ENCODE measurements at places on chromosomes 11 and 22. TPM values are rescaled to one million over a fixed set of nuclear protein-coding genes. Genes with fewer than 3 reads are reported as not detected.
A peak's percentile ranks its signal among the peaks of the same experiment; 100 is the strongest.

The OTOG gene
- total RNA-seq = 0.09 TPM

The ADM gene
- total RNA-seq = 4.7 TPM

The DMC1 gene
- 14.7 TPM for total RNA-seq

The IGF2 gene
- total RNA-seq = 38.2 TPM

The GSTT2B gene
- total RNA-seq = 1.1 TPM

The PLAAT3 gene
- total RNA-seq = 2.1 TPM

- no peaks in the 10 kb centered on the region for H3K27me3 ChIP-seq
- H3K4me1 ChIP-seq = no peaks in the 10 kb centered on the region
- H3K4me3 ChIP-seq = no peak overlapping the region
- DNase-seq = no peak
These were observed 184.9 kb downstream of the SNX19 start for GRCh38 chr11:130731401-130731800.

DNA sequence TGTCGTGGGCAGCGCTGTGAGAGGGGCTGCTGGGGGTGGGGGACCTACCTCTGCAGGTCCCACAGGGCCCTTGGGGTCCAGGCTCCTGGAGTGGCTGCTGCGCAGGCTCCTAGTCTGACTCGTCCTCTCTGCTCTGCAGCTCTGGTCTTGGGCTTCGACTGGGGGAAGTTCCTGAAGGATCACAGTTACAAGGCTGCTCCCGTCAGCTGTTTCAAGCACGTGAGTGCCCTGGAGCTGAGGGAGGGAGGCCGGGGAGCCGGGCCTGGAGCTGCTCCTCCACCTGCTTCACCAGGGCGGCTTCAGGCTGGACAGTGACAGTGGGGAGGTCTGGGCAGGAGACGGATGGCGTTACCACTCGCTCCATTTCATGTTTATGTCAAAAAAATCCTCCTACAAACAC, 11.9 kb downstream of the L3MBTL2 start:
- peaks cover 47% of the 10 kb centered on the region for H3K36me3 ChIP-seq
- H3K4me3 ChIP-seq = no peak overlapping the region
- H3K4me1 ChIP-seq = peaks cover 24% of the 10 kb centered on the region
- DNase-seq = no peak
- H3K27ac ChIP-seq = peak overlapping the region; percentile 86

DNA sequence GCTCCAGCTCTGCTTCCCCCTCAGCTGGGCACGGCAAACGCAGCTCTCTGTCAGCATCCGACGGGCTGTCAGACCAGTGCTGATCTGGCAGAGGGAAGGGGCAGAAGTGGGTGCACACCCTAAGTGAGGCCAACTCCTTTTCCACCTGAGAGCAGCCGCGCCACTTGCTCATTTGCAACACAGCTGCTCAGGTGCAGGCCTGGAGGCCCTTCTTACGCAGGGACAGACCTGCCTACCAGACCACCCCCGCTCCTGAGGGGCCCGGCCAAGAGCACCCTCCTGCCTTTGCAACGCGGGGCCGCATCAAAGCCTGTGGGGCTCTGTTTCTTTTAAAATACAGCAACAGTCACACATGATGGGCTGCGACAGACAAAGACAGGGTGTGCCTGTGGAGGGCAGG, 47.8 kb upstream of the BID start:
- H3K4me1 ChIP-seq = no peaks in the 10 kb centered on the region
- no peaks in the 10 kb centered on the region for H3K36me3 ChIP-seq
- H3K27me3 ChIP-seq = no peaks in the 10 kb centered on the region
- H3K27ac ChIP-seq = no peak overlapping the region
- no peak overlapping the region for H3K4me3 ChIP-seq

DNA sequence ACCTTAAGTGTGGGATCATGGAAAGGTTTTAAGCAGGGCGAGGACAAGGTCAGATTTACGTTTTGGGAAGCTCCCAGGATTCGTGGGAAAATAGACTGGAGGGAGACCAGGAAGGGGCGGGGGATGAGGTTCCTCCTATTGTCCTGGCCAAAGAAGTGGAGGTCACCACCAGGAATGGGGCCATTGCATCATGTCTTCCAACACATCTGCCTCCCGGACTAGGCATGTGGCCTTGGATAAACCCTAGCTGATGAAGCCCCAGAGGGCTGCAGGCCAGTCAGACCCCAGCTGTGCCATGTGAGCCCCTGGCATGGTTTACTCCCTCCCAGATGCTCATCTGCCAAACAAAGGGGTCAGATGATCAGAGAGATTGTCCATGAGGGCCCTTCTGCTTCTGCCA, 11.5 kb upstream of the YWHAH start:
- H3K4me3 ChIP-seq = no peak overlapping the region
- no peak for DNase-seq
- H3K27me3 ChIP-seq = no peaks in the 10 kb centered on the region
- H3K27ac ChIP-seq = no peak overlapping the region
- no peaks in the 10 kb centered on the region for H3K4me1 ChIP-seq

DNA sequence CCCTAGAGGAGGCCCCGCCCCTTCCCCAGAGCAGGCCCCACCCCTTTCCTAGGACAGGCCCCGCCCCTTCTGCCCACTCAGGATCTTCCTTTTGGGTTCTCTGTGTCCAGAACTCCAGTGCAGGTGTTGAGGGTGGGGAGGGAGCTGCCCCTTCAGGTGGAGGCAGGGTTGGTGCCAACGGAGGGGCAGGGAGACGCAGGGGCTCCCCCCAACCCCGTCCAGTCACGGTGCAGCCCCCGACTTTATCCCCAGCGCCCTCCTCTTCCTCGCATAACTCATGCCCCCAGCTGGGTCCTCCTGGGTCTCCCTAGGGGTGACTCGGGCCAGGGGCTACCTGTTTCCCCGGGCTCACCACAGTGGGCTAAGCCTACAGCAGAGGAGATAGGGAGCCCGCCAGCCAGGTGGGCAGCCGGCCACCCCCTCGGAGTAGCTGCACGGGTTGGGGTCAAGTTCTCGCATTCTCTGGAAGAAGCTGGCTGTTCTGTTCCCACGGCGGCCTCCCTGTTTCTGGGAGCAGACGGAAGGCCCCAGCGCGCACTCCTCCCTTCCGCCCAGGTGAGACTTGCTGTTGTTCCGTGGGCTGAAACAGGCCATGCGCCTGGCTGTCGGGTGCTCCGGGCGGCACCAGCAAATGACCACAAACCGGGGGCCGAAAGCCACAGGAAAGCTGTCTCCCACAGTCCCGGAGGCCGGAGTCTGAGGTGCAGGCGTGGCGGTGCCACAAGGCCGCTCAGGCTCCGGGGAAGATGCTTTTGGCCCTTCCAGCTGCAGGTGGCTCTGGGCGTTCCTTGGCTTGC, 38.9 kb downstream of the MUC2 start:
- no peaks in the 10 kb centered on the region for H3K27me3 ChIP-seq
- no peak overlapping the region for H3K4me3 ChIP-seq
- H3K27ac ChIP-seq = no peak overlapping the region

DNA sequence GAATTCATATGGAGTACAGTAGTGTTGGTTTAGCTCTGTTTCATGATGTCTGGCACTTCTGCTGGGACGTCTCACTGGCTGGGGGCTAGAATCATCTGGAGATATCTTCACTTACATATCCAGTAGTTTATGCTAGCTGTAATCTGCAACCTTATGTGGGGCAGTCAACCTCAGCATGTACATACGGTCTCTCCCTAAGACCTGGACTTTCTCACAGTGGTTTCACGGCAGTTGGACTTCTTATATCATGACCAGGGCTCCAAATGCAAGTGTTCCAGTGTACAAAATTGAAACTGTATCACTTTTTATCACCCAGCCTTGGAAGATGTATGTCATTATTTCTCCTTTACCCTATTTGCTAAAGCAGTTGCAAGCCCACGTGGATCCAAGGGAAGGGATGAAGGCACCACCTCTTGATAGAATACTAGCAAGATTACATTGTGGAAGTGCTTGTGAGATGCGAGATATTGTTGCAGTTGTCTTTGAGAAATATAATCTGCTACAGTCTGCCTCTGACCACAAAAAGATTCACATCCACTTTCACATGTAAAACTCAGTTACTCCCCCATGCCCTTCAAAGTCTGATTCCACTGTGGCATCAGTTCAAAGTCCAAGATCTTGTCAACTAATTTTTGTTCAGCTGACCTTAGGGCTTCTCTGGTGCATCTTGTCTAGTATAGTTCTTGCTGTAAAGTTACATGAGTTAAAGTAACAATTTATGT, 316.6 kb upstream of the NCAM1 start:
- H3K36me3 ChIP-seq = no peaks in the 10 kb centered on the region
- DNase-seq = no peak
- H3K27ac ChIP-seq = no peak overlapping the region
- H3K4me1 ChIP-seq = no peaks in the 10 kb centered on the region

- H3K27ac ChIP-seq = no peak overlapping the region
- no peaks in the 10 kb centered on the region for H3K36me3 ChIP-seq
- no peak overlapping the region for H3K4me3 ChIP-seq
- H3K27me3 ChIP-seq = no peaks in the 10 kb centered on the region
- H3K4me1 ChIP-seq = no peaks in the 10 kb centered on the region
These were observed 72.6 kb upstream of the CADM1 start for GRCh38 chr11:115576606-115577380.

- H3K4me3 ChIP-seq = no peak overlapping the region
- H3K36me3 ChIP-seq = no peaks in the 10 kb centered on the region
- H3K27ac ChIP-seq = no peak overlapping the region
- no peaks in the 10 kb centered on the region for H3K27me3 ChIP-seq
These were observed 44.9 kb downstream of the RRAS2 start for GRCh38 chr11:14314127-14314526.

GRCh38 chr11:122681735-122682134, 26.2 kb downstream of the UBASH3B start:
- H3K27ac ChIP-seq = no peak overlapping the region
- DNase-seq = peak; percentile 37
- H3K4me1 ChIP-seq = peaks cover 58% of the 10 kb centered on the region
- H3K27me3 ChIP-seq = no peaks in the 10 kb centered on the region
- peaks cover 13% of the 10 kb centered on the region for H3K36me3 ChIP-seq

DNA sequence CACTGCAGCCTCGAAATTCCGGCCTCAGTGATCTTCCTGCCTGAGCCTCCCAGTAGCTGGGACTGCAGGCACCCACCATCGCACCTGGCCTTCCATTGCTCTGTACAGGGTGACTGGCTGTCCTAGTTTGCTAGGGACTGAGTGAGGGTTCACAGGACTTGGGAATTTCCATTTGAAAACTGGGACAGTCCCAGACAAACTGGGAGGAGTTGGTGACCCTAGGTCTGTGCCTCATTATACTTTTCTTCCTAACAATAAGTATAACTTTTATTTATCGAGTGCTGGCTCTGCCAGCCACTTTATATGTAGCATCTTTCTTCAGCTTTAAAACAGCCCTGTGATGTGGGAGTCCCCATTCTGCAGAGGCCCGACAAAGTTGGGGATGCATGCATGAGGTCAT, 25.5 kb downstream of the TCP11L1 start:
- no peak overlapping the region for H3K4me3 ChIP-seq
- H3K4me1 ChIP-seq = peaks cover 49% of the 10 kb centered on the region
- H3K36me3 ChIP-seq = peaks cover 59% of the 10 kb centered on the region
- H3K27me3 ChIP-seq = no peaks in the 10 kb centered on the region

- no peaks in the 10 kb centered on the region for H3K4me1 ChIP-seq
- H3K27me3 ChIP-seq = no peaks in the 10 kb centered on the region
- H3K36me3 ChIP-seq = no peaks in the 10 kb centered on the region
- no peak overlapping the region for H3K27ac ChIP-seq
These were observed 845.4 kb downstream of the KCNA4 start for GRCh38 chr11:29171360-29171950.

DNA sequence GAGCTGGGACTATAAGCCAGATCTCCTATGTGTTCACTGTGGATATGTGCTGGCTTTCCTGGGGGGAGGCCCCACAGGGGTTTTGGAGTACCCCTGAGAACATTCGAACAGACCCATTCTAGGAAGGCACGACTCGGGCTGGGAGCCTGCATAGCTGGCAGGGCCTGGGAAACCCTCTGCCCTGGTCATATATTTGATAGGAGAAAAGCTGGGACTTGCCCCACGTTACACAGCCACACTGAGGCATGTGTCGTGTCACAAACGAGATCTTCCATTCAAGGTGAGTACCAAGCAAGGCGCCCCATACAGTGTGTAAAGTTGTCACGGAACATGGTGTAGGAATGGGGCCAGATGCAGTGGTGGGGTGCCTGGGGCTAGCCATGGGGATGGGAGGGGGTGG, 11.2 kb downstream of the MYO7A start:
- no peaks in the 10 kb centered on the region for H3K36me3 ChIP-seq
- H3K4me1 ChIP-seq = peaks cover 5% of the 10 kb centered on the region
- H3K4me3 ChIP-seq = no peak overlapping the region
- no peak overlapping the region for H3K27ac ChIP-seq
- no peak for DNase-seq

GRCh38 chr11:14587258-14587657, 56.3 kb upstream of the PDE3B start:
- H3K27ac ChIP-seq = no peak overlapping the region
- H3K36me3 ChIP-seq = no peaks in the 10 kb centered on the region
- DNase-seq = no peak
- H3K4me1 ChIP-seq = peaks cover 7% of the 10 kb centered on the region
- H3K27me3 ChIP-seq = no peaks in the 10 kb centered on the region

DNA sequence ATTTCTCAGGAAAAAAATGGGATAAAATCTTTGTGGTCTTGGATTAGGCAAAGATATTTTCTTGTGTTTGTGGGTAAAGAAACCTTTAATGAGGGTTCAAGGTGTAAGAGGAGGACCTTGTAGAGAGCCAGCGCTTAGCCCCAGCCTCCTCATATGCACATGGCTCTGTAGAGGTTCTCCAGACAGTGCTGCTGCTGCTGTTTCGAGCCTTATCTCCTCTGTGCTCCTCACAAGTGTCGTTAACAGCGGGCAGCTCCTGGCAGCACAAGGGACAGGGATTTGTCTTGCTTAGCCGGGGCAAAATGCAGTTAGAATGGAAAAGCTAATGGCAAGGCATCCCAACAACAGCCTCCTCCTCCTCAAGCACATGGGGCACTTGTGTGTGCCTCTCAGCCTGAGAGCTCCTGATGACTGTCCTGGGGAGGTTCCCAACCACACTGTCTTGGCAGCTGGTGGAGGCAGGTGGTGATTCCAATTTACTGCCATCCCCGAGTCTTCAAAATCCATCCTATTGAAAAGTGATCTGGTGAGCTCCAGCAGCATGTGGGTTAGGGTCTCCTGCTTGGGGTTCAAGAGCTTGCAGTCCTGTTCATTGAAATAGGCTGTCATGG, 7.6 kb upstream of the MSANTD2 start:
- no peaks in the 10 kb centered on the region for H3K27me3 ChIP-seq
- H3K4me3 ChIP-seq = no peak overlapping the region
- no peak overlapping the region for H3K27ac ChIP-seq
- no peaks in the 10 kb centered on the region for H3K4me1 ChIP-seq

DNA sequence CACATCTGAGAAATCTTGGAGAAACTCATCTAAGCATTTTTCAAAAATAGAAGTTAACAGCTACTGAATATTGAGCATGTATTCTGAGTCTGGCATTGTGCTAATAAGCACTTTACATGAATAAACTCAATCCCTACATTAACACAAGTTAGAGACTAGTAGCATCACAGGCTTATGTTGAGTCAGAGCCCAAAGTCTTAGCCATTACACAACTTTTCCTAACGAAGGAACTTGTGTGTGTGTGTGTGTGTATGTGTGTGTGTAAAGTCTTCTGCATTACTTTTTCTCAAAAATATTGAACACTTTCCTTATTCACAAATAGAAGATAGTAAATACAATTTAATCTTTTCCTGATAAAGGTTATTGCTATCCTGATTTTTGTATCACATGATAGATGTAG, 8.7 kb upstream of the CLPB start:
- H3K4me1 ChIP-seq = no peaks in the 10 kb centered on the region
- DNase-seq = no peak
- no peaks in the 10 kb centered on the region for H3K36me3 ChIP-seq
- no peaks in the 10 kb centered on the region for H3K27me3 ChIP-seq
- H3K4me3 ChIP-seq = no peak overlapping the region

All from thymus (tissue), 14 donors.